ENCODE measurements at places on chromosomes 6 and 20. TPM values are rescaled to one million over a fixed set of nuclear protein-coding genes. Genes with fewer than 3 reads are reported as not detected.

DNA sequence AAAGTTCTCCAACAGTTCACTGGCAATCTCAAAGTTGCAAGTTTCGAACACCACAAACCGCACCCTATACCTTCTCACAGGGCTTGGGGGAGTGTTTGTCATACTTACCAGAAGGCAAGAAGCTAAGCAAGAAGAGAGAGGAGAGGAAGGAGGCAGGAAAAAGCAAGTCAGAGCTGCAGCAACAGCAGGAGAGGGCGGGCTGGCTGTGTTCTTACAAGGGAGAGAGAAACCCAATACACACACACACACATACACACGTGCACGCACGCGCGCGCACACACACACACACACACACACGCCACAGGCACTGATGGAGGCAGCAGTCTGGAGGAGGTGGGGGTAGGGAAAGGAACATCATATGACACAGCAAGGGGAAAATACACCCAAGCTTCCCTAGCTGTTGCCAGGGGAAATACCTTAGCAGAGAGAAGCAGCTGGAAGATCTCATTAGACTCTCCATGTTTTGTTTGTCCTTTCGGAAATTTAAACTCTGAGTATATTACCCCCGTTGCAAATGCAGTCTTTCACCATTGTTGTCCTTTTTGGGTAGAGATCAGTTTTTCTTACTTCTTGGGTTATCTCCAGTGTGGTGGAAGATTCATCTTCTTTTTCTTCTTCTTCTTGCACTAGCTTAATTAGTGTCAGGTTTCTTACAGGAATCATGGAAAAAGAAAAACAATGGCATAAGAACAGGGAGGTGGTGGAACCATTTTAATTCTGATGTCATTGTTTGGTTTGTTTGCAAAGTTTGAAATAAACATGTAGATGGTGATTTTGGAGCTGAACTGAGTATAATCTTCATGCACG, at the start of gene TXLNB:
TXLNB (minus strand) TSS at position 186 of the 807 bp plus-strand sequence. CDS start 3,099 bp downstream, outside the sequence.
- peak; percentile 90 for DNase-seq

DNA sequence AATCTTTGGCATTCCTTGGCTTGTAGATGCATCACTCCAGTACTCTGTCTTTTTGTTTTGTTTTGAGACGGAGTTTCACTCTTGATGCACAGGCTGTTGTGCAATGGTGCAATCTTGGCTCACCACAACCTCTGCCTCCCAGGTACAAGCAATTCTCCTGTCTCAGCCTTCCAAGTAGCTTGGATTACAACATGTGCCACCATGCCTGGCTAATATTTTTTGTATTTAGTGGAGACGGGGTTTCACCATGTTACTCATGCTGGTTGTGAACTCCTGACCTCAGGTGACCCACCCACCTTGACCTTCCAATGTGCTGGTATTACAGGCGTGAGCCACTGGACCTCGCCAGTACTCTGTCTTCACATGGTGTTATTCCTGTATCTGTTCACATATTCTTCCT, 35.8 kb upstream of the LGSN start:
- DNase-seq, result no peak

DNA sequence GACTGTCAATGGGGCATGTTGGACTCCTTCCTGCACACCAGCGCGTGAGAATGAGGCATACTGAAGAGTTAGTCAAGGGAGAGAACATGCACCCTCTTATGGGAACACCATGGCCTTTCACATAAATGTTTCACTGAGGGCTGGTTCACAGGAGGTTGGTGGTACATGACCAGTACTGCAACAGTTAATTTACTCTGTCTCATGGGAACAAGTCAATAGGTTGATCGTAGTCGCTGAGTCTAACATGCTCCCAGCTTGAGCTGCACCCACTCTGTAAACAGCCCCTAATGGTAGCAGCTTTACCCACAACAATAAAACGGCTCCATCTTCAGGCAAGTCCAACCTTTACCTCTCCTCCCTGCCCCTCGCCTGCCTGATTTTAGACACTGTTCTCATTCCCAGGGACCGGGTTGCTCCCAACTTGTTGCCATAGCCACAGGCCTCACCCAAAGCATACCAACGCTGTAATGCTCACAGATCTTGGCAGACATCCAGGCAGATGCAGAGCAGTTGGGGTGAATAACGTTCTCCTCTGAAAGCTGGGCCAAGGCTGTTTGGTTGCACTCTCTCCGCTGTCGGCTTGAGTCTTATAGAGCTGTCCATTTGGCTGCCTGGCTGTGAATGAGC, 111.3 kb downstream of the LY86 start:
- no peak for DNase-seq

GRCh38 chr6:139109558-139109957, 25.3 kb upstream of the HECA start:
- DNase-seq, result no peak

- no peak for DNase-seq
These were observed 115.6 kb downstream of the TMEM170B start for GRCh38 chr6:11653028-11653583.

DNA sequence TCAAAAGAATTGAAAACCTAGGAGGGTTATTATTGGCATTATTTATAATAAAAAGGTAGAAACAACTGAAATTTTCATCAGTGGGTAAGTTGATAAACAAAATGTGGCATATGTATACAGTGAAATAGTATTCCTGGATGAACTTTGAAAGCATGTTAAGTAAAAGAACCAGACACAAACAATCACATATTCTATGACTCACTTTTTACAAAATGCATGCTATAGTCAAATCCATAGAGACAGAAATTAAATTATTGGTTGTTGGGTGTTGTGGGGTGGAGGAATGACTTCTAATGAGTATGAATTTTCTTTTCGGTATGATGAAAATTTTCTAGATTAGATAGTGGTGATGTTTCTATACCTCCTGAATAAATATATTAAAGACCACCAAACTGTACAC, 94.6 kb downstream of the LRRC1 start:
- no peak for DNase-seq

GRCh38 chr6:166275714-166276166, 32.5 kb downstream of the PRR18 start:
- DNase-seq, result peak; percentile 71

GRCh38 chr6:104182811-104183210, 676.9 kb downstream of the HACE1 start:
- no peak for DNase-seq

GRCh38 chr6:140744659-140745320, 1370.3 kb upstream of the CITED2 start:
- DNase-seq, result no peak

DNA sequence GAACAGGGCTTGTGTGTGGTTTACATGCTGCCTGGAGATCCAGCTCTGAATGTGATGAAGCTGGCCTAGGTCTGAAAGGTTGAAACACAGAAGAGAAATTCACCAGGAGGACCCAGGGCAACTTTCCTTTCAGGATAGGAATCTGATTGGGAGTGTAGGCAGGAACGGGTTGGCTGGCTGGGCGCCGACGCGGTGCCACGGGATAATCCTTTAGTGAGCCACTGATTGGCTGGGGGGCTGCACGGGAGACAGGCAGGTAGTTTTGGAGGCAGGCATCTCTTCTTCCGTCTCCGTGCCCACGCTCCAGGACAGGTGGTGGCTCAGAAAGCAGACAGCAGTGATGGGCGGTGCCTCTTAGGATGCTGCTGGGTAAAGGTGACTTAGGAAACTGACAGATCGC, 294.6 kb downstream of the CDH4 start:
- DNase-seq, result no peak

DNA sequence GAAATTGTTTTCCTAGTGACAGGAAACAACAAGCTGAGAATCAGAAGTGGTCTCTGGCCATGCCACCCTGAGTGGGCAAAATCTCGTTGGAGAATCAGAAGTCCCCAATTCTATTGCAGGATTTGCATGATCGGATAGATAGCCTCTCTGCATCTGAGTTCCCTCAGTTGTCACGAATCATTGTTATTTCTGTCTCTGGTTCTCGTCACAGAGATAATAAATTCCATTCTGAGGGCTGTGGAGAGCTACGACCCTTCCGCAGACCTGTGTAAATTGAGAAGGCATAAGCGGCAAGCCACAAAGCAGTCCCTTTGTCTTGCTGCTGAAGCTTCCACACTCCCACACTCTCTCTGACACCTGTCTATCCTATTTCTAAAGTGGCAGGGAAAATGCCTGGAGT, 102.4 kb upstream of the CNR1 start:
- no peak for DNase-seq

DNA sequence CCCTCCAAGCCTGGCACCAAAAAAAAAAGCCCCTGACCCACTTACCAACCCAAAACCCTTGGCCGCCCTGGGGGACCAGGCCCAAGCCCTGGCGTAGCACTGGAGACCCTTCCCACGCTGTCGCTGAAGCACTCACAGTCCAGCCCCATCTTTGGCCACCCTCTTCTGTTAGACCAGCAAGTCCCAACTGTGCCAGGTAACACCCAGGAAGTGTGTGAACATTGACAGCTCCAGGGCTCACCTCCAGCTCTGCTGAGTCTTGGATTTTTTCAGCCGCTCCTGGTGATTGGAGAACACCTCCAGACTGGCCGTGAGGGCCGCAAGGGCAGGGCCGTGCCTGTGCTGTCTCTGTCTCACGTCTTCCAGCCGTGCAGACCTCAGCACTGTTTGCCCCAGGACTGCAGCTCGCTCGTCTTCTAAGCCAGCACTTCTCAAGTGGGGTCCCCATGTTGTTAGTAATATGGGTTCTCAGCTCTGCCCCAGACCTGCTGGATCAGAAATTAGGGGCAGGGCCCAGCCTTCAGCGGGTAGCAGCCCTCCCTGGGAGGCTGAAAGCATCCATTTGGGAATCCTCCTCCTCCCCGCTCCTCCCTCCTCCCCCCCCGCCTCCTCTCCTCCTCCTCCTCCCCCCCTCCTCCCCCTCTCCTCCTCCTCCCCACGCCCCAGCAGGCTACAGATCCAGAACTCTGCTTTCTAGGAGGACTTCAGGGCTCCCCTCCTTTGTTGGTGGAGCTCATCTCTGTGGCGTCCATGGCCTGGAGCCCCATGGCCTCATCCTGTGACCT, 18.1 kb downstream of the NPEPL1 start:
- no peak for DNase-seq

DNA sequence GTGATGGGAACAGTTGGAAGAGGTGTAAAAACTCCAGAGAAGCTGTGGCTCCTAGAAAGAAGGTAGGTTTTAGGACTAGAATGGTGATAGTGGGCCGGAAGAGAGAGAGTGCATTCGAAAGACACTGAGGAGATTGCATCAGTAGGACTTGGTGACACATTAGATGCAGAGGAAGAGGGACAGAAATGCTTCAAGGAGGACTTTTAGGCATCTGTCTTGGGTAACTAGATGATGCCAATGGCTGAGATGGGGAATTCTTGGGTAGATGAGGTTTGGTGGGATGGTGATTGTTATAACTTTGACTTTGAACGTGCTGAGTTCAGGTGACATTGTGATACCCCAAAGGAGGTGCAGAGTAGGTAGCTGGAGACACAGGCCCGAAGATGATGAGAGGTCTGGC, 196.5 kb downstream of the GMPR start:
- no peak for DNase-seq

DNA sequence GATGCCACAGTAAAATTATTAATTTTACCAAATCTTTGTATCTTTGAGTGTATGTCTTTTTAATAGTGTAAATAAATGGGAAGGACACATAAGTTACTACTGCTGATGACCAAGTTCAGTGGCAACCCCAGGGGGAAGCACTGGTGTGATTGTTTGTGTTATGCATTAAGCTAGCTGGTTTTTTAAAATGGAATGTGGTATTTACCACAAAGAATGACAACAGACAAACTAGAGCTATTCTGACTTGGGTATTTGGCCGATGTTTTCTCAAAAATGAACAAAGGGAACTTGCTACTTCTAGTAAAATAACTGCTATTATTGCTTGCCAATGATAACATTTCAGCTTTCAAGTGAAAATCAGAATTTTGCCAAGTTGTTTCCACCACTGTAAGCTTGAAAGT, 2.9 kb downstream of the FNDC1 start:
- no peak for DNase-seq

GRCh38 chr20:51710361-51710894, 57.8 kb downstream of the ATP9A start:
- no peak for DNase-seq

GRCh38 chr20:57609842-57610167, 10.4 kb downstream of the ZBP1 start:
- DNase-seq, result no peak

GRCh38 chr6:40779409-40779808, 192.2 kb upstream of the LRFN2 start:
- DNase-seq, result no peak

DNA sequence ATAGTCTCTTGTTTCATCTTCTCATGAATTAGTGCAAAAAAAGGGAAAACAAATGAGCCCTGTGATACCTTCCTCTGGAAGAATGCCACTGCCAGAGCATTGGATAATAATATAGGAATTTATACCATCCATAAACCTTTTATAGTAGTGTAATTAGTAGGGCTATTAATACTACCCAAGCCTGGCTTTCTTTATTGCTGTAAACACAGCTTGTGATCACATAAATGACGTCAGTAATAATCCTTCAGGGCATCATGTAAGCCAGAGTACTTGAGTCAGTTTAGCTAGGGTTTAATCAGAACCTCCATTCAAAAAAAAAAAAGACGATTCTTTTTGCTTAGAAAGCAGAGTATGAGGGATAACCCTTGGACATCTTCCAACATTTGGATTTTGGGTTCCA, 264.8 kb downstream of the SLC35F1 start:
- no peak for DNase-seq

GRCh38 chr6:166671434-166672081, 44.5 kb upstream of the RPS6KA2 start:
- DNase-seq, result no peak

- DNase-seq, result no peak
These were observed 194.3 kb upstream of the SMLR1 start for GRCh38 chr6:130632897-130633296.

DNA sequence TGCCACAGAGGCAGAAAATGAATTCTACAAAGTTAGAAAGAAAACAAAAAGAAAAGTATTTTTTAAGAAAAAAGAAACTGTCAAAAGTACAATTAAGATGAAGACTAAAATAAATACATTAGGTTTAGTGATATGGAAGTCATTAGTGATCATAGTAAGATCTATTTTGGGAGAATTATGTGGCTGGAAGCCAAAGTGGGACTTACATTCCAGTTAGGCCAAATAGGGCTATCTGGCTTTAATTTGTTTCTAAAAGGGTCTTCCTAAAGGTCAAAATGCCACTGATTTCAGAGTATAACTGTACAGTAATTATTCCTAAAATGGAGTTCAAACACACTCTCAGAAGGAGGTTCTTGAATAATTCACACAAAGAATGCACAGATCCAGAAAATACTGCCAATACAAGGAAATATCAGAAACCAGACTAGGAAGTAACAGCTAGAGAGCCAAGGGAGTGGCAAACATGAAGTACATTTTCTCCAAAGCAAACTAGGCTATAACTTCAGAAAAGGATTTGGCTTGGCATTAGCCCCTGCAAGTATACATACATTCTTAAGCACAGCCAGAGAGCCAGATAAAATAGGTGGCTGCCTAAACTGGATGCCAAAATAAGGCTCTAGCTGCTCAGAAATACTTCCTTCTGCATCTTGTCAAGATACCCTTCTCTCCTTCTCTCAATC, 45.3 kb downstream of the PDSS2 start:
- no peak for DNase-seq

GRCh38 chr6:14790976-14791375, 454.9 kb upstream of the JARID2 start:
- DNase-seq, result no peak

The LY86 gene
- polyA plus RNA-seq, result 2.4 TPM

The PGC gene
- polyA plus RNA-seq, result not detected

The PTPRT gene
- polyA plus RNA-seq, result not detected

The PBOV1 gene
- not detected for polyA plus RNA-seq

The MOCS3 gene
- 3.4 TPM for polyA plus RNA-seq

The C20orf144 gene
- polyA plus RNA-seq, result not detected

The E2F3 gene
- polyA plus RNA-seq, result 13.1 TPM

The BPIFB2 gene
- not detected for polyA plus RNA-seq

The HRH3 gene
- not detected for polyA plus RNA-seq

The LAMP5 gene
- polyA plus RNA-seq, result not detected

The IP6K3 gene
- polyA plus RNA-seq, result not detected

The RSPH4A gene
- not detected for polyA plus RNA-seq

The TSBP1 gene
- not detected for polyA plus RNA-seq

The CST2 gene
- not detected for polyA plus RNA-seq

Measured in CD8-positive, alpha-beta memory T cell (primary cell).